ENCODE measurements at places on chromosomes 2 and 18.

GRCh38 chr2:19873014-19873413, 28.8 kb downstream of the TTC32 start:
- DNase-seq = no peak

DNA sequence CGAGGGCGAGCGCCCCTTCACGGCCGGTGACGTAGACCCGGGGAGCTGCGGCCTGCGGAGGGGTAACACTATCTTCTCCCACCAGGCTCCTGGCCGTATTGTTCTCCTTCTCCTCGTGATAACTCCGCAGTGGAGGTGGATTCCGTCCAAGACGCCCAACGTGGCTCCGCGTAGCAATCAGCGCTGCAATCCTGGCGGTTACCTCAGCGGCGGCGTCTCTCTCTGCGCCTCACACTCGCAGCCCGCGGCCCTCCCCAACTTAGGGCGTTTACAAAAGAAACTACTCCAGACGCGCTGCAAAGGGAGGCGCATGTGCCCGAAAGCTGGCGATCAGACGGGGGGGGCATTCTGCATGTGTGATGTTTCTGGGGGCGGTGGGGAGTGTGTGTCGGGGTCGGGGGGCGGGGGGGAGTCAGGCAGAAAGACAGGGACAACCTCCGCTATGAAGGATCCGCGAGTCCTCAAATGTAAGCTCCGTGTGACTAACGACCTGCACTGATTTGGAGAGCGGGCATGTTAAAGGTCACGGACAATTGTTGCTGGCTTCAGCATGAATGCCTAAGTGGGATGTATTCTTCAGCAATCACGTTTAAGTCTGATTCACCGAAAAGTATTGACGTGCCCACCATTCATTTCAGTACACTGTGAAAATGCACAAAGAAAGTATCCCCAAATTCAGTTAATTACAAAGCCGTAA, 1.3 kb upstream of the ZNF516 start:
- peak; percentile 83 for DNase-seq

- DNase-seq = no peak
These were observed 59.3 kb downstream of the HDLBP start for GRCh38 chr2:241256168-241256545.

DNA sequence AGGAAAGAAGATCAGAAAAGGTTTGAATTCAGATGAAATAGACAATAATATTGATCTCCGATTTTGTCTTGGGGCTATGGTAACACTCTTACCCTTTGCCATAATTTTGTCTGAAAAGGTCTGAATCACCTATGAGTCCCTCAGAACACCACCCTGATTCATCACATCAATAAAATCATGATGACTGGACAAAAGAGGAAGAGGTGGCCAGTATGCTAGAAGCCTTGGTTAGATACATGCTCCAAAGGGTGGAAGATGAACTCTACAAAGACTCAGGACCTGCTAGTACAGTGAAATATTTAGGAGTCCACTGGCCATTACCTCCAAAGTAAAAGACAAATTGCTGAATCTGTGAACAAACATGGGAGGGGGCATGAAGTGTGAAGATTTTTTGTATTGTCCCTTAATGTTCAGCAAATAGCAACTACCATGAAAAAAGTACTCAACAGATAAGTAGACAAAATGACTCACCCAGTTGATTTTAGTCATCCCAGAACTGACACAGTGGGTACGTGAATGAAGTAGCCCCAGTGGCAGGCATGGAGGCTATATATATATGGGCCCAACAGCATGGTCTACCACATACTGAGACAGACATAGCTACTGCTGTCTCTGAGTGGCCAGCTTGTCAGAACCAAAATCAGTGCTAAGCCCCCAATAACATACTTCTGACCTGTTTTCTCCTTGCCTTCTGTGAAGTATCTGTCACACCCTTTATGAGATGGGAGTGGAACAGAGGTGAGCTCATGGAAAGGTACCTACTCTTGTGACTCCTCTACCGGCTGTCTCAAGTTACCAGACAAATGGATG, 36.5 kb upstream of the GLS start:
- DNase-seq = peak; percentile 67

GRCh38 chr2:239288237-239288636, 112.6 kb downstream of the HDAC4 start:
- DNase-seq = no peak

- peak; percentile 17 for DNase-seq
These were observed 74.2 kb upstream of the L3MBTL4 start for GRCh38 chr18:6488956-6489355.

GRCh38 chr2:229407170-229407569, 136.1 kb upstream of the PID1 start:
- DNase-seq = peak; percentile 100

GRCh38 chr2:164975891-164976290, 20.6 kb upstream of the SLC38A11 start:
- DNase-seq = no peak

- DNase-seq = no peak
These were observed 211.7 kb upstream of the REV1 start for GRCh38 chr2:99701503-99701902.

DNA sequence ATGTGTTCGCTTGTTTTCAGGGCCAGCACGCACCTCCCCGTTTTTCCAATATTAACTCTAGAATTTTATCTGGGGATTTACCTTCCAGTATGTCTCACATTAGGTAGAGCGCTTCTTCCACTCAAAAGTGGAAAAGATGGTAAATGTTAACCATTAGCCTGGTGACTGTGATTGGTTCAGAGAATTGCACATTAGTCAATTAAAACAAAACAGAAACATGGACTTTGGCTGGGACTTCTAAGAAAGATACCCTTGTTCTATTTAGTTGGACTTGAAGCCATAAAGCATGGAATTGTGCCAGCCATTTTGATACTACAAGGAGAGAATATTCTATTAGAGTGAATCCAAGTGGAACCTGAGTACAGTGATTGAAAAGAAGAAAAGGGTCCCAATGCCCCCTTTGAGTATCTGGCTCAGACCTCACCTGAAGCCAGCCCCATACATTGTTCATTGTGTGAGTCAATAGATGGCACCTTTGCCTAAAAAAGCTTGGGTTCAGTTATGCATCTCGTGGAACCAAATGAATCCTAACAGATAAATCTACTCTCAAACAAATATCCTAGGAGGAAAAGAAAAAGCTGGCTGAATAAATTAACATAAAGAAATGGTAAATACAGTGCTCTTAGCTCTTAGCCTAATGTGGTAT, 354.3 kb downstream of the IRS1 start:
- DNase-seq = no peak

GRCh38 chr2:240419271-240419670, 16.2 kb upstream of the GPC1 start:
- DNase-seq = no peak

DNA sequence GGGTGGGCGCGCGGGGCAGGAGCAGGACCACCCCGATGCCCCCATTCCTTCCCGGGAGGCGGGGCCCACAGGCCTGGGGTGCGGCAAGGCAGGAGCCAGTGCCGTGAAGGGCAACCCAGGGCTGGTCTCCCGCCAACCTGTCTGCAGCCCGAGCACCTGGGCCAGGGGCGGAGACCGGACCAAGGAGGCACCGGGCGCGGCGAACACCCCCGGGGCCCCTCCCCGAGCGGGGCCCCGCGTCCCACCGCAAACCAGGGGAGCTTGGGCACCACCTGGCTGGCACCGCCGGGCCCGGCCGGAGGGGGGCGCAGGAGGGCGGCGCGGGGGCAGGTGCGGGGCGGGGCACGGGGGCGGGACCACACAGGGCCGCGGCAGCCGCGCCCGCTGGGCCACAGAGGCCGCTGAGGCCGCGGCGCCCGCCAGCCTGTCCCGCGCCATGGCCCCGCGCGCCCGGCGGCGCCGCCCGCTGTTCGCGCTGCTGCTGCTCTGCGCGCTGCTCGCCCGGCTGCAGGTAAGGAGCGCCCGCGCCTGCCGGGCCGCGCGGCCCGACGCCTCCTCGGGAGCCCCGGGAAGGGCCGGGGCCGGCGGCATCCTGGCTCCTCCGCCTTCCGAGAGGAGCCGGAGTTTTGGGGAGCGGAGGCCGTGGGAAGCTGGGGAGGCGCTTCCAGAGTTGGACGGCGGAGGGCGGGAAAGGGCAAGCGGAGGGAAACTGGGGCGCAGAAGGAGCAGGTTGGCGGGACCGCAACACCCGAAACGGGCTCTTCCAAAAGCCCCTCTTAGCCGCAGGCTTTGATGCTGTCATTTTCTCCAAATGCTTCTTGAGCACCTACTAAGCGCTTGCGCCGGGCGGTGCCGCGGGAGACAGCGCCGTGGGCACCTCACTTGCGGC, at the start of gene TNFRSF11A:
TNFRSF11A (plus strand) TSS at position 394 of the 889 bp plus-strand sequence; CDS start at position 437, 43 bp downstream.
- DNase-seq = peak; percentile 8

GRCh38 chr18:46437061-46437460, 220.0 kb downstream of the LOXHD1 start:
- no peak for DNase-seq

DNA sequence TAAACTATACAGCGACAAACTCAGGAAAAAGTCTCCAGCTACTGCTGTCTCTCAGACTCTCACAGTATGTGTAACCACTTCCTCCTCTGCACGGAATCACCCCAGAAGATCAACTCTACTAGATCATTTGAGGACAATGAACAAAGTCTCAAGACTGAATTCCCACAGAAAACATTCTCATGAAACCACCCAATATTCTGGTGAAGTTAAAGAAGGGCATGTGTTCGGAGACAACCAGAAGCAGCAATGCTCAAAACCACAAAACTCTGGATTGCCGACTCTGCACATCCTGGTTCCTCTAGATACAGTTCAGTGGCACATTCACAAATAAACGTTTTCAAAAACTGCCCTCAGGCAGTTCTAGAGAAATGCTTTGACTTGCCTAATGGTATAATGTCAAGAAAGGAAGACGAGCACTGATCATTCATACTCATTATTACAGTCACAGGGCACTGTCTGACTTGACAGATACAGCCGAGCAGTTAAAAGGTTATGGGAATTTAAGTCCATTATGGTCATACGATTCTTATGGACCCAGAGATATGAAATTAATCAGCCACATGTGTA, 91.9 kb upstream of the STK17B start:
- DNase-seq = no peak

DNA sequence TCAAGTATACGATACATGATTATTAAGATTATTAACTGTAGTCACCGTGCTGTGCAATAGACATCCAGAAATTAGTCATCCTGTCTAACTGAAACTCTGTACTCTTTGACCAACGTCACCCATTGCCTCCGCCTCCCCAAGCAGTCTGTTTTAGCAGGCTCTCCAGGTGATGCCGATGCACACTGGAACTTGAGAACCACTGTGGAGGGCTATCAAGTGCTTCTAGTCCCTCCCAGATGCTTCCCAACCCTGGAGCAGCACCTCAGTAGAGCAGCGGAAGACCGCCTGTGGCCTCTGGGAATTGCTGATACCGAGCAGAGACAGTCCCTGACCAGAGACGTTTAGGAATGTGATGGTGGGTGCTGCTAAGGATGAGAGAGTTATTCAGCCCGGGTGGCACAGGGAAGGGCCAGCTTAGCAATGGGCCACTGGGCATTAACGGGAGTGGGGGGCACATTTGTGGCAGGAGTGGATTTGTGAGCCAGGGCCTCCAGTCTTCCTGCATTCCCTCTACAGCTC, 50.7 kb downstream of the LIPG start:
- DNase-seq = no peak

DNA sequence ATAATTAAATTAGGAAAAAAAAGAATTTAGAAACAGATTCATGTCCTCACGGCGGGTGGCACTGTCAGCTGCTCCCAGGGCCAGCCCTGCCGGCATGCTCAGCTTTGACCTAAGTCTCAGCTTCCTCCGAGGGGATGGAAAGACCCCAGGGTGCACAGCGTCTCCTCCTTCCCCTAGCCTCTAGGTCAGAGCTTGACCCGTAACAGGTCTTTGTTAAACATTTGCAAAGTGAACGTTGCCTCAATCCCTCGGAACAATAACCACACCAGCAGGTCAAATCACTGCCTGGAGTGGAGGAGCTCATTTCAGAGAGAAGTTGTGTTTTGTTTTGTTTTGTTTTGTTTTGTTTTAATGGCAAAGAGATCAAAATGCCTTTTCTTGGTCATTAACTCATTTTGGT, 171.3 kb downstream of the TMEM18 start:
- DNase-seq = no peak

GRCh38 chr18:5546660-5547059, 2.9 kb upstream of the EPB41L3 start:
- peak; percentile 77 for DNase-seq

DNA sequence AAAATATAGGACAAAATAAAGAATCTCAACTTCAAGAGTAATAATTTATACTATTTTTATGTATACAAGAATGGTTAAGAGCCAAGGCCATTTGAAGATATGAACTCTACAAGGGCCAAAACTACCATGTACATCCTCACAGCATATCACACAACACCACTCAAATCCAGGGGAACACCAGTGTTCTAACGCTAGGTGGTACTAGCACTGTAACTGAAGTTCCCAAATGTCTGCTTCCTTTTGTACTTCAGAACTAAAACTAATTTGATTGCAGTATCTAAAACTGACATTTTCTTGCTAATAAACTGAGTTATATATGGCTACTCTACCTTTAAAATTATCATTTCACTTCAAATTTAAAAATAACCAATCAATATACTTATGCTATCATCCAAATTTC, 47.0 kb downstream of the REV1 start:
- DNase-seq = peak; percentile 58

DNA sequence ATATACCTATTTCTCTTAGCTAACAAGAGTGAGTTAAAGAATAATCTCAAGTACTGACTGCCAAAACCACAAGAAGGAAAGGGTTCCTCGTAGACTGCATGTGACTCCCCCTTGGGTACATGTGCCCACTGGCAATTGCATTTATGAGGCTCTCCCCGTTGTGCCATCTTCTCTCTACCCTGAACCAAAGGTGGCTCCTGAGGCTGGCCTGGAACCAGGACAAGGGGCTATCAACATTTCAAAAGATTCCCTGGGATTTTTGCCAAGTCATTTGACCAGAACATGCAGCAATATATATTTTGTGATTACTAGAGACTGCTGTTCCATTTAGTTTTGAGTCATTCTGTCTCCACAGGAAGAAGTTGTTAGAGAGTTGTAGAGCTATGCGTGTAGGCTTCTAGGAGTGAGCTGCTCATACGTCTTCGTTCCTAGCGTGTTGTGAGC, 45.8 kb downstream of the LAMA3 start:
- peak; percentile 48 for DNase-seq

DNA sequence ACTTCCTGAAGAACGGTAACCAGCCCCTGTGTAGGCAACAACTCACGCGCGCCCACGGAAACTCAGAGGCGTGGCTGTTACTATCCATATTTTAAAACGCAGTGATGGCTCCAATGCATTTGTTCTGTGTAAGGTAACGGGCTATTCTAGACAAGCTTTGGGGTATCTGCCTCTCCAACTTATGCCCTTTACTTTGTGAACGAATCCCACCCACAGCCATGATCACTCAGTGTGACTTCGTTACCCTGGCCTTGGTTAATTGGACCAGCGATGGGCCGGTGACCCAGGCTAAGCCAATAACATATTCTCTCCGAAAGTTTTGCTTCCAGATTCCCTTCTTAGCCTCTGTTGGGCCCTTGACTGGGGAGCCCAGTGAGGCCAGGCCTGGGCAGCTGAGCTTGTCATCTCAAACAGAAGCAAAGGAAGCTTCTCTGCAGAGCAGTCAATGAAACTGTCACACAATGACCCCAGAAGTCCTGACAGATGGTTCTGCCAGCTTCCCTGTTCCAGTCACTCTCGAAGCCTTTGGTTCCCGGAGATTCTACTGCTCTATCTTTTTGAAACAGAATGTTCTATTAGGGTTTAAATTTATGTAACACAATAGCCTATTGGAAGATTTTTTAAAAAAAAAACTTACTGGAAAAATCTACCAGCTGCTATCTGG, 30.7 kb upstream of the ROCK2 start:
- no peak for DNase-seq

GRCh38 chr18:33712719-33713118, 134.7 kb downstream of the ASXL3 start:
- no peak for DNase-seq

GRCh38 chr2:23510471-23510870, 125.5 kb downstream of the KLHL29 start:
- no peak for DNase-seq
